ENCODE measurements at places on chromosomes 6 and 20. TPM values are rescaled to one million over a fixed set of nuclear protein-coding genes. Genes with fewer than 3 reads are reported as not detected.

Gene LINC00237
- total RNA-seq: not detected

Gene PRL
- not detected for total RNA-seq

Gene AIF1
- not detected for total RNA-seq

Gene CST5
- total RNA-seq: not detected

Gene PDRG1
- 34.0 TPM for total RNA-seq

Gene CNR1
- 0.46 TPM for total RNA-seq

Gene CALHM6
- not detected for total RNA-seq

Gene RIMS4
- total RNA-seq: 1.6 TPM

Gene CLIC5
- total RNA-seq: not detected

Gene HRH3
- total RNA-seq: not detected

Gene MTO1
- total RNA-seq: 10.0 TPM

Gene SLC12A5
- total RNA-seq: 14.0 TPM

Gene IMPG1
- total RNA-seq: not detected

Gene PI3
- 2.1 TPM for total RNA-seq

Gene KCNS1
- not detected for total RNA-seq

Gene SIRPA
- total RNA-seq: 27.6 TPM

Gene TAGAP
- total RNA-seq: not detected

Gene DEFB128
- not detected for total RNA-seq

Gene SAMD3
- total RNA-seq: not detected

Gene RGL2
- total RNA-seq: 14.4 TPM

Gene BTNL2
- total RNA-seq: not detected

Gene CLVS2
- total RNA-seq: 0.15 TPM

Data from A549 treated with GW870086 at 1 μM for 4 hours (cell line).